ENCODE measurements at places on chromosomes 2 and 18.

GRCh38 chr2:172745636-172746035, 10.0 kb downstream of the RAPGEF4 start:
- no peak for DNase-seq

DNA sequence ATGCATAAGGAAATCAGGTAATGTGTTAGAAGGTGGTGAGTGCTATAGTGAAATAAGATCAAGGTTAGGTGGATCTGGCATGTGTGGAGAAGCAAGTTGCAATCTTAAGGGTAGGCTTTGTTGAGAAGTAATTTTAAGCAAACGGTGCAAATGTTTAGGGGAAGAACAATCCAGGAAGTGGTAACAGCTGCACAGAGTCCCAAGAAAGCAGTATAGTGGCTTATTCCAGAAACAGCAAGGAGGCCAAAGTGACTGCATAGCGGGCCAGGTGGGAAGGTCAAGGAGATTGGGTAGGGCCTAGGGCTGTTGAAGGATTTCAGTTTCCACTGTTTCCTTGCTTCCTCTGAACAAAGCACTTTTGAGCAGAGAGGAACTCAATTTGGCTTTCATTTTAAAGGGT, 30.0 kb upstream of the RAB1A start:
- no peak for DNase-seq

DNA sequence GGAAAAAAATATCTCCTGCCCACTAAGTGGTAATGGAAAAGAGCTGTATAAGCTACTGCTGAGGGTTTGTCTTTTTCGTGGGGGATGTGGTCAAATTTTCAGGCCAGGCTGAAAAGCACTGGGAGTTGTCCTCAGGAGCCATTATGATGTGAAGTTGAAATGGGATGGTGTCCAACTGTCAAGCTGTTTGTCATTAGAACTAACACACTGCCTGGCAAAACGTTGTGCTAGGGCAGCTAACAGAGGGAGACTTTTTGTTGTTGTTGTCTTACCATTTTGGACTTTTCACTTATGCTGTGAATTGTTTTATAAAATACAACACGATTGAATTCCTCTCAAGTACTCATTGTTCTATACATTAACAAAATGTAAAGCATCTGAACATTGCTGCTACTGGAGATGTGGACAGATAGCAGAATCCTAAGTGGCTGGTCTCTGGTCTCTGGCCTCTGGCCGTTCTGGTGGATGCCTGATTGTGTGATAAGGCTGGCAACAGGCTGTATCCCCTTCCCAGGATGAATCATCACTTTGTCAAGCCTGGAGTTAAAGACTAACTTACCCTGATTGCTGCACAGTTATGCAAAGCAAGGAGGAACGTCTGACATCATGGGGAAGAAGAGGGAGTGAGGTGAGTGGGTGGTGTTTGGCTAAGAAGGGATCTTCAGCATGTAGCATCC, 2.3 kb downstream of the MYO1B start:
- no peak for DNase-seq

GRCh38 chr2:236169741-236170589, 1.8 kb upstream of the GBX2 start:
- no peak for DNase-seq

DNA sequence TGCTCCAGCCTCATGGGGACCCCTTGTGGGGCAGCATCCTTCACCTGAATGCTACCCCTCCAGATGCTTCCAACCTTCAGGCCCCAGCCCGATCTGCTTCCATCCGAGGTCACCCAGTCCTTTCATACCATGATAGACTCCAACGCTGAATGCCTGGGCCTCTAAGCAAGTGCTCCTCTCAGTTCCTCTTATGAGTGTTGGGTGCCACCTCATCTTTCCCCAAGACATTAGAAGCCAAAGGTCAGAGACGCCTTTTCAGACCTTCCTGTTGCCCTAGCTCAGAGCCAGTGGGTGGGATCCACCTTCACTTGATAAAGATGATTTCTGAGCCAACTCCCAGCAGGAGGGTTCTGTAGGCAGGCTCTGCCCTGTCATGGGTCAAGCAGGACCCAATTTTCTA, 174.5 kb upstream of the MGAT5 start:
- DNase-seq = no peak

- DNase-seq = peak; percentile 1
Observed at GRCh38 chr18:79923896-79924585, 27.4 kb downstream of the SLC66A2 start.

Measured in activated gamma-delta T cell treated with Interleukin-2 at 50 U/mL for 16 hours (primary cell).